Smooth muscle cell of bladder (primary cell): ENCODE measurements at places on chromosomes 7 and 10. TPM values are rescaled to one million over a fixed set of nuclear protein-coding genes. Genes with fewer than 3 reads are reported as not detected.

The LIPJ gene
- under 0.01 TPM in 2 replicates for total RNA-seq

The CLDN4 gene
- 0.14 and 1.5 TPM in 2 replicates for total RNA-seq

The GPR37 gene
- 3.3 and 3.8 TPM in 2 replicates for total RNA-seq

The PPP1R3C gene
- total RNA-seq, result 146 and 190 TPM in 2 replicates

The GPR15LG gene
- total RNA-seq, result not detected in 2 replicates

The LLCFC1 gene
- not detected in 2 replicates for total RNA-seq

The STAG3 gene
- total RNA-seq, result 0.28 TPM in 2 replicates

The EPDR1 gene
- total RNA-seq, result 42.5 and 112 TPM in 2 replicates

The VWA2 gene
- 0.14 TPM in 1 of 2 replicates, not detected in the other for total RNA-seq

The ZC3HAV1L gene
- 3.4 and 7.7 TPM in 2 replicates for total RNA-seq

The NPFFR1 gene
- total RNA-seq, result under 0.01 TPM in 1 of 2 replicates, not detected in the other

The AKR1D1 gene
- not detected in 2 replicates for total RNA-seq

The DLG5 gene
- 21.9 and 37.8 TPM in 2 replicates for total RNA-seq

The NANOS1 gene
- 0.14 and 0.18 TPM in 2 replicates for total RNA-seq

The GCC1 gene
- 23.5 and 29.6 TPM in 2 replicates for total RNA-seq

The LDB3 gene
- total RNA-seq, result under 0.01 TPM in 2 replicates

The PI4K2A gene
- total RNA-seq, result 16.2 and 21.8 TPM in 2 replicates

The DLX6 gene
- not detected in 2 replicates for total RNA-seq

The SEM1 gene
- total RNA-seq, result 148 and 179 TPM in 2 replicates

The PLAC9 gene
- total RNA-seq, result 12.3 and 18.9 TPM in 2 replicates

The PPP1R17 gene
- not detected in 2 replicates for total RNA-seq

The MYOZ1 gene
- total RNA-seq, result 0.09 and 0.14 TPM in 2 replicates

The RET gene
- total RNA-seq, result 0.28 and 0.55 TPM in 2 replicates

The CHPF2 gene
- 70.1 and 101 TPM in 2 replicates for total RNA-seq

The SFRP4 gene
- 9.0 and 112 TPM in 2 replicates for total RNA-seq

The ASIC3 gene
- total RNA-seq, result 0.14 and 0.37 TPM in 2 replicates

The FAM24B gene
- 2.6 and 2.7 TPM in 2 replicates for total RNA-seq

The TOMM7 gene
- 258 and 272 TPM in 2 replicates for total RNA-seq
